GM23338 (cell line): ENCODE measurements at places on chromosomes 6 and 20.

GRCh38 chr6:15435468-15435867 lies 189.6 kb downstream of the JARID2 start:
- DNase-seq: no peak

GRCh38 chr6:25142506-25142905 lies 136.7 kb upstream of the CARMIL1 start:
- DNase-seq: no peak

DNA sequence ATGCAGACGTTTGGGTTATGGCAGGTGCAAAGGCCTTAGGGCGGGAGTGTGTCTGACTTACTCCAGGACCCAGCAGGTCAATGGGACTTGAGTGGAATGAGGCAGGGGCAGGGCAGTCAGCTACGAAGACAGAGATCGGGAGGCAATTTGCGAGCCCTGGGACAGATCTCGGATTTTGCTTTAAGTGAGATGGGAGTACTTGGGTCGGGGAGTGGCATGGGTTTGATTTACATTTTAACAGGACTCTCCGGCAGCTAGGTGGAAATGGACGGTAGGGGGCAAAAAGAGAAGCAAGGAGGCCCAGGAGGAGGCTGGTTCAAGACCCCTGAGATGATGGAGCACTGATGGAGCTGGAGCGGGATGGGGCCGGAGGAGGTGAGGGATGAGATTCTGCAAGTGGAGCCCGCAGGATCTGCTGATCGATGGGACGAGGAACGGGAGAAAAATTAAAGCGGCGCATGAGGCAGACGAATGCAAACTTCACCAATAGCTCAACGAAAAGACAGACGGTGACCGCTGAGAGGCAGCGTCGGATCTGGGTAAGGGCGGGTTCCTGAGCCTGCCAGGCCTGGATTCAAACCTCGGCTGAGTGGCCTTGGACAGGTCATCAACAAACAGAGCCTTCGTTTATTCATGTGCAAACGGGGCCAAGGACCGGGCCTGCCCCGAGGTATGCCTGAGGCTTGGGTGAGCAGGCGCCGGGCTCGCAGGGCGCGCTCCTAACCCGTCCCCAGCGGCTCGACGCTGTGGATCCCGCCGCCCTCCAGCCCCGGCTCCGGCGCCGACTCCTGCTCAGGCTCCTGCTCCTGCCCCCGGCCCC lies 756 bp upstream of the RBCK1 start:
- peak; percentile 93 for DNase-seq

- DNase-seq: no peak
Measured at GRCh38 chr6:53811082-53811481, 16.3 kb downstream of the LRRC1 start.

GRCh38 chr6:5150551-5151075 lies 65.5 kb downstream of the PPP1R3G start:
- DNase-seq: no peak

DNA sequence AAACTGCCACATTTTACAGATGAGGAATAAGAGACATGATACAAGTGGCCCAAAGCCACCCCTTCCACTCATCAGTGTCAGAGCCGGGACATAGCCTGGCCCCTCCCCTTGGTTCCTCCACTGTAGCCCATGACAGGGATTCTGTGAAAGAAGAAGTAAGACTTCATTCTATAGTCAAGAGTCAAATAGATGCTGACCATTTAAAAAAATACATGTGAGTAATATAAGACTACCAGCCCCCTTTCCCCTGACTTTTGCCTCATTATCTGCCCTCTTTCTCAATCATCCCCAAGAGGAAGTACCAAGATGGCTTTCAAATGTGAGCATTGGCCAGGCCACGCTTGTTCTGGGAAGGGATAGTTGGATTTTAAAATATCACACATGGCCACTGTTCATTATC lies 57.8 kb upstream of the TAB2 start:
- no peak for DNase-seq

DNA sequence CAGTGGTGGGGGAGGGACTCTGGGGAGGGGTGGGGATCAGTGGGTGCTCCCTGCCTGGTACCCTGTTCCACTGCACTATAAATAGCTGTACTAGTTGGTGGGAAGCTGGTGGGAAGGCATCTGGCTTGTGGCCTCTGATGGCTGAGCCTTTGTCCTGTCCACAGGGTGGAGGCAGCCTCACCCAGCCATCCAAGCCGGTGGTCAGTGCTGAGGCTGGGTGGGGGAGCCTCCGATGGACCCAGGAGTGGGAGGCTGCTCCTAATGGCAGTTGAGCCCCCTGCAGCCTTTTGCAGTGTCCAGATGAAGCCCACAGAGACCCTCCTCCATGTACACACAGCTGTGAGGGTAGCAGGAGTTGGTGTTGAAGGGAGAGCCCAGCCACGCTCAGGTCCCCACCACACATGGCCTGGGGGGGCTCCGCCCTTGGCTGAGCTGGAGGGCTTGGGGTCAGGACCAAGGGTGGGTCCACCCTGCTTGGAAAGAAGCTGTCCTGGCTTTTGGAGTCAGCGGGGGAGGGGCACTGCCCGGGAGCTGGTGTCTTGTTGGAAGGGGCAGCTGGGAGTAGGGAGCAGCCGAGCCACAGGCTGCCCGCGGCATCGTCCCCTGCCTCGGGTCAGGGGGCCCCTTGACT lies 2.5 kb downstream of the PPDPF start:
- DNase-seq: no peak

DNA sequence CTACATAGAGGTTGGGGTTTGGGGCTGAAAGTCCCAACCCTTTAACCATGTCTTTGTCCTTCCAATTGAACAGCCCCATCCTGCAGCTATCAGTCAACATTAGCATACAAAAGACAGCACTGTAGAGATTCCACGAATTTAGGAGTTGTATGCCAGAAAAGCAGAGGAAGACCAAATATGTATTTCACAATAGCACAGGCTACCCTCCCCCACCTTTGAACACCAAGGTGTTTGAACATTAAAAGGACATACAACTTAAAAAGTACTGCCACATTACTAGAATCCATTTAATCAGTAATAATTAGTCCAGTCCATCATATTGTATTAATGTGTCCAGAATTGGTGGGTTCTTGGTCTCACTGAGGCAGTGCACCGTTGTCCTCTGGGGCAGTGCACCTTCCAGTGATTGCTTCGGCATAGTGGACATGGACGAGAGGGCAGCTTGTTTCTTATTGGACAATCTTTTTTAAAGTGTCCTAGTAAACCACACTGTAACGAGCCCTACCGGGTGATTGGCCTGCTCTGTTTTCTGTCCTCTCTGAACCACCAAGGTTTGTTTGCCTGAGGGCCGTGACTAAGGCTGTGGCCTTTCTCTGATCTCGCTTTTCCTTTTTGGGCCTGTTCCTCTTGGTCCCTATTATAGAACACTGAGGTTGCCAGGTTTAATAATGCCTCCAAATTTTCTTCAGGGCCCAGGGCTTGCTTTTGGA lies 36.4 kb downstream of the GSTA4 start:
- DNase-seq: no peak

- DNase-seq: no peak
Measured at GRCh38 chr6:158018041-158018771, 36.5 kb downstream of the SYNJ2 start.

DNA sequence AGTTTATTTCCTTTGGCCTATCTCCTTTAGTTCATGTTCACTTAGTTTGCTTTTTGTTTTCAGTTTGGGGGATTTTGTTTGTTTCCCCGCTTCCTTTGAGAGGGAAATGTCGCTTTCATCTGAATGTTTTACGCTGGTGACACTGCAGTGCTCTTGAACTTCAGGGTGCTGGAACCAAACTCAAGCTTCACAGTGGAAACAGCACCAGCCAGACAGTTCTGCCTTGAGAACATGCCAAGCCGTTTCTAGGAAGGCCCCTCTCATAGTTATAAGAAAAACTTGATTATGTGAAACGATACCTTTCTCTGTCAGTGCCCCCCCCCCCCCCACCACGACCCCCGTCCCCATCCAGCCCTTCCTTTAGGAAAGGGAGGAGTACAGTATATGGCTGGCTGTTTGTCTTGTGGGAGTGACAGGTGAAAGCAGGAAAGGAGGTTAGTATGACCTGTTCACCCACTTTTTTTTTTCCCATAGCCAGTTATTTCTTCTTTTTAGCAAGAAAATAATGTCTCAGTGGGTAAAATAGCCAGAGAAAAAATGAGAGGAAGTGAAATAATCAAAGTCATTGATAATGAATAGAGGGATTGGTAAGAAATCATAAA lies 130.1 kb downstream of the LRRC1 start:
- DNase-seq: no peak

DNA sequence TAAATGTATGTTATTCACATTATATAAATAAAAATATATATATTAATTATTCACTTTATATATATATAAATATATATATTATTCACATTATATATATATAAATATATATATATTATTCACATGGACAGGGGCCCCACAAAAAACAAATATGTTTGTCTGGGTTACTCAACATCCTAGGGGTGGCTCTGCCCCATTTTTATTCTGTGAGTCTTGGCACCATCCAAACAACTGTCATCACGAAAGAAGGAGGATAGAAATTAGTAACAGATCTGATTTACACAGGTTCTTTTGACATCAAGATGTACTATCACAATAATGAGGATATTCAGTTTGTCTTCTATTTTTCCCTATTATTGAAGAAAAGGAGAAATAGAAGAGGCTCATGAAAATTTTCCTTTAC lies 187.3 kb downstream of the GPX5 start:
- no peak for DNase-seq

GRCh38 chr6:74891349-74891831 lies 314.5 kb downstream of the COL12A1 start:
- DNase-seq: no peak

DNA sequence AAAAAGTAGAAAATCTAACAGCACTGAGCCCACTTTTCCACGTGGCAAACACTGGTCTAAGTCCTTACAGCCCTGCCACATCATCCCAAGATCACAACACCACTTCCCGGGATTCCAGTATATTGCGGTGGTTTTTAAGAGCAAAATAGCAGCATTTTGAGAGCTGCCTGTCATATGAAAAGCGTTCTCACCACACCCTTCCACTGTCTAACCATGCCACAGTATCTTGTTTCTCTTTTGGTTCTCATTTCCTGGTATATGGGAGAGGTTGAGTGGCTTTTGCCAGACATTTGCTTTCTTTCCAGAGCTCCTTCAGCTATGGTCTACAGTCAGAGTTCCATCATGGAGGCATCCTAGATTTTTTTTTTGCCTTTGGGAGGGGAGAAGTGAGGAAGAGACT lies 243.0 kb downstream of the TSHZ2 start:
- DNase-seq: no peak

DNA sequence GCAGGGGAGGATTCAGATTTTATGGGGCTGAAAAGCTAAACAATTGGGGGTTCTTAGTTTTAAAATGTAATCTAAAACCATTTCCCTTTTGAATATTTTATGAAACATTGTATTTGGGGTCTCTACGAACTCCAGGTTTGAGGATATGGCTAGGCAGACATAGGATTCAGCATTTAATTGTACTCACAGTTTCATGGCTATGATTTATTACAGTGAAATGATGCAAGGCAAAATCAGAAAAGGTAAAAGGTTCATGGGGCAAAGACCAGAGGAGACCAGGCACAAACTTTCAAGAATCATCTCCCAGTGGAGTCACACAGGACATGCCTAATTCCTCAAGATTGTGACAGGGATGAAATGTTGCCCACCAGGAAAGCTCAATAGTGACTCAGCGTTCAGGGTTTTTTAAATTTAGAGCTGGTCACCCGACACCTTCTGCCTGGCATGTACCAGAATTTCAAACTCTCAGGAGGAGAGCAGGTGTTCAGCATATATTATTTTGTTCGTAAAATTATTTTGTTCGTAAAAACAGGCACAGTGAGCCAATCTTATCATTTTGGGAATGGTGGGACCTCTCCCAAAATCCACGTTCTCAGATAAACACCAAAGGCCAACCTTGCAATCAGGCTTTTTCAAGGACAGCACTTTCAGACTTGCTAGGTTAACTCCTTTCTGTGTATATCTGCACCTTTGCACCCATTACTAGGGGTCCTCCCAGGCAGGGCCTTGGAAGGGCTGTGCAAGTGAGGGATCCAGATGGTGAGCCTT lies 270.3 kb downstream of the NKAIN2 start:
- peak; percentile 17 for DNase-seq

GRCh38 chr6:37556881-37557644 lies 57.4 kb upstream of the CCDC167 start:
- no peak for DNase-seq

GRCh38 chr6:154962753-154963152 lies 32.4 kb upstream of the TIAM2 start:
- DNase-seq: no peak

GRCh38 chr6:147603392-147604081 lies 95.0 kb downstream of the SAMD5 start:
- DNase-seq: no peak

- peak; percentile 54 for DNase-seq
Measured at GRCh38 chr6:163083141-163083540, 331.4 kb upstream of the QKI start.

GRCh38 chr6:56347526-56347925 lies 100.1 kb upstream of the COL21A1 start:
- DNase-seq: no peak

- no peak for DNase-seq
Measured at GRCh38 chr6:42962502-42963178, 2.1 kb downstream of the GNMT start.

GRCh38 chr6:164911151-164911550 lies 398.3 kb downstream of the C6orf118 start:
- no peak for DNase-seq
